ENCODE measurements at places on chromosomes 12 and 14.
A peak's percentile ranks its signal among the peaks of the same experiment; 100 is the strongest.

- no peak for DNase-seq
These were observed 41.1 kb downstream of the BMP4 start for GRCh38 chr14:53915364-53916014.

DNA sequence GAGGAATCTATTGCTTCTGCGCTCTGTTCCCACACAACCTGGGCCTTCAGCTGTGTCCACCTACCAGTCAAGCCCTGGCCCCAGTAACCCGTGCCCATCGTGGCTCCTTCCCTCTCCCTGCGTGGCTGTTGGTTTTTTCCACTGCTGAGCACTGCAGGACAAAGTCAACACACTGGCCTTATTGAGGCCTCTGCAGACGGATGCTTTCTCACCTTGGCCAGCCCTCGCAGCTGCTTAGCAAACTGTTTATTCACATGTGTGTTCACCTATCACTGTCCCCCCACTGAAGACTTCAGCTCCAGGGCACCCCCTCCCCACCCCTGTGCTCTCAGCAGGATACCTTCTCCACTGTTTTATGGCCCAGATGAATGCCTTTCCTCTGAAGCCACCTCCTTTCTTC is 12.8 kb upstream of the GPX2 start:
- DNase-seq = no peak

GRCh38 chr12:121795034-121795968 is 1.8 kb upstream of the RHOF start:
- peak; percentile 93 for DNase-seq

DNA sequence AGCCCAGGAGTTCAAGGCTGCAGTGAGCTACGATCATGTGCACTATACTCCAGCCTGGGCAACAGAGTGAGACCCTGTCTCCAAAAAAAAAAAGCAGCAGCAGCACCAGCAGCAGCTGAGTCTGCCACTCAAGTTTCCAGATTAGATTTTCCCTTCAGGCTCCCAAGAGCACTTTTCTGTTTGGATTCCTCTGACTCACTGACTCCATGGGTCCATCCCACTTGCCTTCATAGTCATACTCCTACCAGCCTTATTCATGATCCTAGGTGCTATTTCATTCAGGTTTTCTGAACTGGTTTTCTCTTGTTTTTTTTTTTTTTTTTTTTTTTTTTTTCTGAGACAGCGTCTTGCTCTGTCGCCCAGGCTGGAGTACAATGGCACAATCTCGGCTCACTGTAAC is 6.8 kb upstream of the TWF1 start:
- no peak for DNase-seq
